Thymus (tissue), 14 donors: ENCODE measurements at places on chromosomes 16 and 17. TPM values are rescaled to one million over a fixed set of nuclear protein-coding genes. Genes with fewer than 3 reads are reported as not detected.

The FLOT2 gene
- 29.9 TPM for total RNA-seq

The TBC1D3K gene
- total RNA-seq, result not detected

The PROCA1 gene
- total RNA-seq, result 1.0 TPM

The SRSF2 gene
- 245 TPM for total RNA-seq

The TMEM238L gene
- total RNA-seq, result not detected

GRCh38 chr16:71867939-71868338, 16.0 kb downstream of the ZNF821 start:
- DNase-seq, result no peak

DNA sequence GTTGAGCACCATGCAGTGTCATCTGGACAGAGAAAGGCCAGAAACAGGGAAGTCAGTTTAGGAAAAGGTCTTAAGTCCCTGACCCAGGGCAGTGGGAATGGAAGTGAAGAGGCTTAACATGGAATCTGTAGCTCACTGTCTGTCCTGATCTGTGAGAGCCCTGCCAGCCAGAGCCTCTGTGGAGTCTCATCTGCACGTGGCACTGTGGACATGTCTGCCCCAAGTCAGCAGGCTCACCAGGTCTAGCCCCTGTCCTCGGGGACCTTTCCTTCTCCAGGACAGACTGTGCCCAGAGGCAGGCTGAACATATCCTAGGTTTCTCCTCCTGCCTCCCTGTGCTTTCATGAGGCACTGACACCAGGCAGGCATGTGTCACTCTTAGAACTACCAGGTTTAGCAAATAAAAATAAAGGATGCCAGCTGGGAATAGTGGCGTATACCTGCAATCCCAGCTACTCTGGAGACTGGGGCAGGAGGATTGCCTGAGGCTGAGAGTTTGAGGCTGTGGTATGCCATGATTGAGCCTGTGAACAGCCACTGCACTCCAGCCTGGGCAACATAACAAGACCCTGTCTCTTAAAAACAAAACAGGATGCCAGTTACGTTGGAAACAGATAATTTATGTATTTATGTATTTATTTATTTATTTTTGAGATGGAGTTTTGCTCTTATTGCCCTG, 22.4 kb downstream of the UNK start:
- no peak for DNase-seq

DNA sequence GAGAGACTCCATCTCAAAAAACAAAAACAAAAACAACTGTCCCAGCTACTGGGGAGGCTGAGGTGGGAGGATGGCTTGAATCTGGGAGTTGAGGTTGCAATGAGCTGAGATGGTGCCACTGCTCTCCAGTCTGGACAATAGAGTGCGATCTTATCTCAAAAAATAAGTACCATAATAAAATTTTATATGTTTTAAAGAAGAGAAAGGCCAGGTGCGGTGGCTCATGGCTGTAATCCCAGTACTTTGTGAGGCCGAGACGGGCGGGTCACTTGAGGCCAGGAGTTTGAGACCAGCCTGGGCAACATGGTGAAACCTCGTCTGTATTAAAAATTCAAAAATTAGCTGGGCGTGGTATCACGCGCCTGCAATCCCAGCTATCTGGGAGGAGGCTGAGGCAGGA, 11.4 kb downstream of the RPUSD1 start:
- DNase-seq, result no peak

DNA sequence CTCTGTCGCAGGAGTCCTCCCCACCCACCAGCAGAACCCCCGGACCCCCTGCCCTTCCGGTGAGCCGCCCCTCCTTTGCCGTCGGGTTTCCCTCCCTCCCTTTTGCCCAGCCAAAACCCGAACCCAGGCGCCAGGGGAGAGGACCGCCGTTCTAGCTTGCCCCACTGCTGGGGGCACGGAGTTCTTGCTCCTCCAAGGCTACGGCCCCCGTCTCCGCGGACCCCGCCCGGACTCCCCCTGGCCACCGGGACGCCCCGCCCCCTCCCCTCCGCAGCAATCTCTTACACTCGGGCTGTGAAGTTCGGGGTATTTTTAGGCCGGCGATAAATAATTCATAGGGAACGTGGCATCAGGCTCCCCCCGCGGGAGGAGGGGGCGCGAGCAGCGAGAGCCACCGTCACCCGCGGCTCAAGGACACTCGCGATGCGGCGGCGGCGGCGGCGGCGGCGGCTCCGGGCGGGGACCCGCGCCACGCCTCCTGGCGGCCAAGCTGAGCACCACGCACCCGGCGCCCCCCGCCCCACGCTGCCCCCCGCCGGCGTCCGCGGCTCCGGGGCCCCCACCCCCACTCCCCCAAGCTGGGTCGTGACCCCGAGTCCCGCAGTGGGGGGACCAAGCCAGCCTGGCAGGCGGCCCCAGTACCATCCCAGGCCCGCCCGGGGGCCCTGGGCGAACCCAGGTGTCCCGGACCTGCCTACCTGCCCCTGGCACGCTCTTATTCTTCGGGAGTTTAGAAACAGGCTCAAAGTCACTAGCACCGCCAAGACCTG, at the start of gene GRIN2C:
GRIN2C (minus strand) TSS at position 427 of the 770 bp plus-strand sequence. CDS start 4,793 bp downstream, outside the sequence.
- no peak for DNase-seq

GRCh38 chr17:29357821-29358232, 32.3 kb upstream of the TAOK1 start:
- DNase-seq, result no peak

DNA sequence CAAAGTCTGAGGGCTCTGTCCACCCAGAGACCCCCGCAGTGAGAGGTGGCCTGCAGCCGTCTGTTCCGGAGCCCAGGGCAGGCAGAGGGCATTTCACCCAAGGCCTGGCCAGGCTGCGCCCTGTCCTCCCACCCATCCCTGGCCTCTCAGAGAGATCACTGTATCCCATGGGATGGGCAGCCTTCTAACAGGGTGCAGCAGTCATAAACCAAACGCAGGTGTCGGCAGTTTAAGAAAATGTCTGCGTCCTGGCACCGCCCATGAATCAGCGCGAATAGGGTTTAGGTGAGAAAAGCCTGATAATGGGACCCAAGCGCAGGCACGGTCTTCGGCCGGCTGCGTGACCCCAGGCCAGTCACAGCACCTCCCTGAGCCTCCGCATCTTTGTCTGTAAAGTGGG, 5.4 kb downstream of the CYBA start:
- DNase-seq, result no peak
